Activated CD4-positive, alpha-beta T cell treated with anti-CD3 and anti-CD28 coated beads, Interleukin-10, Interleukin-2, amounts not matched to agents 100 ng/mL and 50 ng/mL, durations not matched to agents 16 hours and 8 hours (primary cell): ENCODE measurements at places on chromosomes 4 and X.

- DNase-seq = no peak
These were observed 108.1 kb downstream of the UCHL1 start for GRCh38 chr4:41364876-41365275.

DNA sequence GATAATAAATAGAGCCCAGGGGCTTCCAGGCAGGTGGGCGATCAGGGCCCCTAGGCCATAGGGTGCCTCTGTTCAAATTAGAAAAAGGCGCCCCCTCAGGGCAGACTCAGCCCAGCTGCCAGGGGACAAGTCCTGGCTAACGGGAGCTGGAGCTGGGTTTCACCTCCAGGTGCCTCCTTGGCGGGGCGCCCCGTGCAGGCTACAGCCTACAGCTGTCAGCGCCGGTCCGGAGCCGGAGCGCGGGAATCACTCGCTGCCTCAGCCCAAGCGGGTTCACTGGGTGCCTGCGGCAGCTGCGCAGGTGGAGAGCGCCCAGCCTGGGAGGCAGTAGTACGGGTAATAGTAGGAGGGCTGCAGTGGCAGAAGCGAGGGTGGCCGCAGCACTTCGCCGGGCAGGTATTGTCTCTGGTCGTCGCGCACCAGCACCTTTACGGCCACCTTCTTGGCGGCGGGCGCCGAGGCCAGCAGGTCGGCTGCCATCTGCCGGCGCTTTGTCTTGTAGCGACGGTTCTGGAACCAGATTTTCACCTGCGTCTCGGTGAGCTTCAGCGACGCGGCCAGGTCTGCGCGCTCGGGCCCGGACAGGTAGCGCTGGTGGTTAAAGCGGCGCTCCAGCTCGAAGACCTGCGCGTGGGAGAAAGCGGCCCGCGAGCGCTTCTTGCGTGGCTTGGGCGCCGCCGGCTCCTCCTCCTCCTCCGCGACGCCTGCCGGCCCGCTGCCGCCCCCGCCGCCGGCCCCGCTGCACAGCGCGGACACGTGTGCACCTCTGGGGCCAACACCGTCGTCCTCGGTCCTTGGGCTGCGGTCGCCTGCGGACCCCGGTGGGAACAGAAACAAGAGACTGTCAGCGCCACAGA lies 2.4 kb downstream of the NKX3-2 start:
- peak; percentile 46 for DNase-seq

- no peak for DNase-seq
These were observed 295.1 kb upstream of the TEX13A start for GRCh38 chrX:105515561-105515960.

DNA sequence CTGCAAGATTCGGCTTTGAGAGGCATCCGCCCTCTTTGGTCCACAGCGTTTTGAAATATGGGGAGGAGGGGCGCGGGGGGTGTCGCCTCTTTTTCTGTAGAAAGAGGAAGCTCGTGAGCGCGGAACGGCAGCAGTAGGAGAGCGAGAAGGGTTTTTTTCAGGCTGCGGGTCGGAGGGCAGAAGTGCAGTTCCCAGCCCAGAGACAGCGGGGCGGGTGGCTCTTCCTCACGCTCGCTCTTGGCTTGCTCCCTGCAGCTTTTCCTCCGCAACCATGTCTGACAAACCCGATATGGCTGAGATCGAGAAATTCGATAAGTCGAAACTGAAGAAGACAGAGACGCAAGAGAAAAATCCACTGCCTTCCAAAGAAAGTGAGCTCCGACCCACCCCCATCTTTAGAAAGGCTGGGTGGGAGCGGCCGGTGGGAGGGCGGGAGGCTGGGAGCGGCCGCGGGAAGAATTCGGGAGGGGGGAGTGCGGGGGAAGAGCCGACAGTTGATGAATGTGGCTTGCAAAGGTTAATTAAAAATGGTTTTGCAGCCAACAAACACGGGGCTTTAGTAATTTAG lies 1.2 kb downstream of the TMSB4X start:
- DNase-seq = peak; percentile 50

GRCh38 chrX:48908600-48908999 lies 2.8 kb downstream of the SLC35A2 start:
- no peak for DNase-seq
